ENCODE measurements at places on chromosomes 7 and 10. TPM values are rescaled to one million over a fixed set of nuclear protein-coding genes. Genes with fewer than 3 reads are reported as not detected.

Gene SH2D4B
- polyA plus RNA-seq, result 0.15 TPM

Gene AKR1D1
- 0.09 TPM for polyA plus RNA-seq

GRCh38 chr7:107430057-107430456 is 39.8 kb upstream of the GPR22 start:
- no peak for DNase-seq

Gene SEC61G
- 185 TPM for polyA plus RNA-seq

DNA sequence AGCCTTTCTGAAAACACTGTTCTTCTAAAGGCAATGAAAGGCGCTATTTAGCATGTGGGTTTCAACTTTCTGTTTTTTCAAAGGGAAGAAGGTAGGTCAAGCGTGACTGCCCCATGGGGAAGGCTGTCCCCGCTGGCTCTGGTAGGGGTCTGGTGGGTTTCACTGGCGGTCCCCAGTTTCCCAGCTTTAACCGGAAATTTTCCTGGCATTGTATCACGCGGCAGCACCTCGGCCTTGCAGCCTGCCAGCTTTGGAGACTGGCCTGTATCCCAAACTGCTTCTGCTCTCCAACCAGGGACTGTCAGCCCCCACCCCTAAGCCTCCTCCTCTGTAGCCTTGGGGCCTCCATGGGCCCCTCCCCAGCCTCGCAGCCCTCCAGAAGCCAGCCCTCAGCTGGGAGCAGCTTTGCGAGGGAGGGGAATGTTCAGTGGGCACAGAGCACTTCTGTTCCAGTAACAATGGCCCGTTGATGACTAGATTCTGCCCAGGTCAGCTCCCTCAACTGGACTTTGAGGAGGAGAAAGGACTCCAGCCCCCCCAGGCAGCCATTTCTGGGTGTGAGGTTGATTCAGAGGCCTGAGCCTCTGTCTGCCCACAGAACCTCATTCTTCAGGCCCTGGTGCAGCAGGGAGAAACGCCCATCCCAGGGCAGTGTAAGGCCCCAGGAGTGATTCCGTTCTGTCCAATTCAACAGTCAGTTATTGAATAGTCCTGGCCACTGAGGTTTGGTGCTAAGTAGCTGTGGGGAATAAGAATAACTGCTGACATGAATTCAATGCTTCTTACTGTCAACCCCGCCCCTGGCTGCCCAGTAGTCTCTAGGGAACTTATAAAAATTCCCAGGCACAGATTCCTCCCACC is 17.1 kb downstream of the CHST3 start:
- DNase-seq, result no peak

GRCh38 chr10:73812657-73813056 is 1.3 kb upstream of the NDST2 start:
- DNase-seq, result no peak

Gene ZNF503
- 69.5 TPM for polyA plus RNA-seq

DNA sequence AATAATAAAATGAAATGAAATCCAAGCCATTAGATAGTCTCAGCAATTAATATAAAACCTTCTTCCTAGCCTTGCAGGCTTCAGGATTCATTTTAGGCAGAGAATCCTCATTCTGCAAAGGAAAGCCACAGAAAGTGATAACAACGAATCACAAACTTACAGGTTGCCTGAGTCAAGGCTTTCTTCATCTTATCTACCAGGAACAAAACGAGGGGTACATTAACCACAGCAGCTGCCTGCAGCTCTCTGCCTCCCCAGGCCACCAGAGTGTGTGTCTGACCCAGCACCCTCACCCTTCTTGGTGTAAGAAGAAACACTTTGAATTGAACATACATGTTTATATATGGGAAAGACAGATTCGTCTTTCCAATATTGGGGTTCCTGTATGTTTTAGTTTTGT is 12.5 kb upstream of the TNS3 start:
- no peak for DNase-seq

GRCh38 chr7:98826387-98826786 is 43.4 kb downstream of the TMEM130 start:
- no peak for DNase-seq

GRCh38 chr7:38686888-38687287 is 55.7 kb upstream of the AMPH start:
- no peak for DNase-seq

DNA sequence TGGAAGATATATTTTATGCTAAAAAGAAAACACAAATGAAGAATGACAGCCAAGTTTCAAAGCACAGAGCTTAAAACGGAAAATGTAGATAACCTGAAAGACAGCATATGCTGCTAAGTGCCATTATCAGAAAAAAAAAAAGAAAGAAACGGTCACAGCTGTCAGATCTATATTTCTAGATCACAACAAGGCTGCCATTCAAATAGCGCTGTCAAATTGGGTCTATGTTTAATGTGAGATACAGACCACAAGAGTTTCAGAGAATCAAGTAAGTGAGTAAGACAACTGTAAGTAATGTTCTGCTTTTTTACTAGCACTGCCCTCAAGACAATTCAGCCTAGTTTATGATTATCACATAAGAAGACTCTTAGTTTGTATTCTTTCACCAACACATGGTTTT is 66.1 kb upstream of the RNF148 start:
- no peak for DNase-seq

GRCh38 chr7:34162677-34163076 is 257.3 kb downstream of the BMPER start:
- no peak for DNase-seq

DNA sequence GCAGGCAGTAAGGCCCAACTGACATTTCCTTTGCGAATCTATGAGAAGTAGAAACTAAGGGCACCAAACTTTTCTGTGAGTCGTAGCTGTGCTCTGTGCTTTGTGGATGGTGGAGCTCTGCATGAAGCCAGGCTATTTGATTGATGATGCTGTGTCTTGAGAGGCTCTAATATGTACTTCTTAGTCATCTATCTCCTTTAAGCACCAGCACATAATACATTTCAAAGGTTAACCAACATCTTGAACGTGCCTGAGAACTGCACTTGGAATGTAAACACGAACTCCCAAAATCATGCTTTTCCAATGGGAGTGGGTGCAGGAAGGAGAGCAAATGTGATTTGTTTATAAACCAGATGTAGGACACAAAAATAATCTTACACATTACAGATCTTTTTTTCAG is 411.6 kb downstream of the PARD3 start:
- no peak for DNase-seq

DNA sequence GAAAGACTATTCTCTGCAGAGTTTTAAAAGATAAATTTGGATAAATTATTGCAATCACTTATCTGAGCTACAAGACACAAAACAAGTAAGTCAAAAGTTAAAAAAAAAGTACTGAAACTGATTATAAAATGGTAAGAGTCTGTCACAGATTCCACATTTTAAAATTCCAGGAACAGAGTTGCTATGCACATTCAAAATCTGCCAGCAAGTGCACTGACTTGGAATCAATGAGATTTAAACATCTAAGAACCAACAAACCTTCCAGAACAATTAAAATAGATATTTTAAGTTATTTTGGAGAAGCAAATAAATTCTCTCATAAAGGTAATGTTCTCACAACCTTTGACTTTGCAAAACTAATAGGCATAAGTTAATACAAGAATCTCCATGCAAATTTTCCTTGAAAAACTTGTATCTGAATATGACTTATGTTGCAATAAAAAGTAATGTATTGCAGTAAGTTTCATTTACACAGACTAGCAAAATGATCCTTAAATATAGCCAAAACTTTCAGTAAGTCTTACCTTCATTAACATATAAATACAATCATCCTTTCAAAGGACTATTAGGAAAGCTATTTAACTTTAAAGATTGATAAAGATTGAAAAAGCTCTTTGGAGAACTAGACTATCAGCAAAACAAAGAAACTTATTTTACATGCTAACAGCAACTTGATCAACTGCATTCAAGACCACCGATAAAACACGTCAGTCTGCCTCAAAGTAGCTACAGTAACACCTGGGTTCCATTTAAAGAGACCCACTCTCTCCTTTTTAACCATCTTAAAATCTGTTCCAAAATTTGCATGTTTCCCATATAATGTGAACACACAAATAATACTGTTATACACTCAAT is 4.4 kb downstream of the ETV1 start:
- no peak for DNase-seq

DNA sequence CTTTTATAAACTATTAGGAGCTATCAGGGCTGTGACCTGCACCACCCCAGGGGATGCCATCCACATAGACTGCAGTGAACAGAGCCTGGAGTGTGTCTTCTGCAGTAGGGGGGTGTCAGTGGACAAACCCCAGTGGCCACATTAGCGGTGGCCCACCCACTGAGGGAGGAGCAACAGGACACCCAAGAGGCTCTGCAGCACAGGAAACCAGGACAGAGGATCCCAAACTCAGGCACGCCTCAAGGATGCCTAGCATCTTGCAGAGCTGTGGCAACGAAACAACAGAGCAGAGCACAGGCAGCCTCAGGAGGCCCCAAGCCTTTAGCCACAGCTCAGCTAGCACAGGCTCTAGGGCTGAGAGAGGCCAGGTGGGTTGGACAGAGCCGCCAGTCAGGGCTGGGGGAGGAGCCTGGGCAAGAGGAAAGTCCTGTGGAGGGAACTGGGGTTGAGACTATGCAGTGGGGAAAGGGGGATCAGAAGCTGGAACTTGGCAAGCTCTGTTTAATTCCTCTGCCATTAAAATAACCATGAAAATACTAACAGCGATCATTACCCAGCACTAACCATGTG is 53.8 kb downstream of the GRID1 start:
- DNase-seq, result no peak

Gene ZSCAN21
- 21.3 TPM for polyA plus RNA-seq

GRCh38 chr10:85888004-85888403 is 478.6 kb downstream of the GRID1 start:
- no peak for DNase-seq

- DNase-seq, result no peak
Measured at GRCh38 chr10:35926846-35927245, 284.8 kb upstream of the FZD8 start.

DNA sequence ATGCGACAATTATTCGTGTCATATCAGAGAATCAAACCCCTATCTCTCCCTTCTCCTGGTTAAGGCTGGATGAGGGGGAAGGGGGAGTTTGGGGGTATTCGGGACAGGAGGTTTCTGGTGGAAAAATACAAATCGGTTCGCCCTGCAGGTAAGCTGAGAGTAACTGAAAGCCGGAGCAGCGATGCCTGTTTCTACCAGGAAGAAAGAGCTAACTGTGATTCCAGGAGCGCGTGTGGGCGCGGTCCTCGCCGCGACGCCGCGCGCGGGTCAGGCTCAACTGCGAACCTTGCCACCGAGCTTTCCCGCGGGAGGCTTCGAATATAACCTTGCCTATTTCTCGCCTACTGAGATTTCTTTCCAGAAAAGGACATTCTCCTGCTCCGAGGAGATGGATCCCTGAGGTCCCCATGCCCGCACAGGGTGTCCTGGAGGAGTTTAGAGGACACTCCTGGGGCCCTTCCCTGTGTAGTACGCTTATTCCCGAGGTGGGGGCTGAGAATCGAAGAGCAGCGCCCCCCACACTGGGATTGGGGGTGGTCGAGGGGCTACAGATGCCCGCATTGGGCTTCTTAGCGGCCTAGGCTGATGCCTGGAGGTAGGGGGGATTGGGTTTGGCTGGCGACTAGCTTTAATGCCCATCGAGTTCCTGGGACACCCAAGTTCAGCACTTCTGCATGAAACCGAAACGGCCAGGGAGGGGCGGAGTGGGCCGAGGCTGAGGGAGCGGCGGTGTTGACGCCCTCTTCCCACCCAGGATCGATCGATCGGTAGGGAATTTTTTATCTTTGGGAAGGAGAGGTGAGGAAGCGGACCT is 13.0 kb upstream of the DLX6 start:
- no peak for DNase-seq

DNA sequence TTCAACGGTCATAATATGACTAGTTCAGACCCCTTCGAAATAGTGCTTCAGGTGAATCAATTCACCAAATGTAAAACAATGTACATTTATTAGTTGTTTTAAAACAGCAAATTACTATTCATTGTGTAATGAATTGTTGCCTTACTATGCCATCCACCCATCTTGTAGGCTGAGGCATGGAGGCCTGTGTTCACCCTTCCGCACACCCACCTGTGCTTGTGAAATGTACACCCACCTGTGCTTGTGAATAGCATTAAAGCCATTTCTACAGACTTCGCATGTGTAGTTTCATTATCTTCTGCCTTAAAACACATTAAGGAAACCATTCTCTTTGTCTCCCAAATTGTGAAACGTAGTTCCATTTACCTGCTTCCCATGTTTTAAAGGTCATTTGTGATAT is 16.8 kb downstream of the CLRN3 start:
- DNase-seq, result no peak

GRCh38 chr10:1549591-1550290 is 187.6 kb downstream of the ADARB2 start:
- DNase-seq, result no peak

Gene ZNF438
- polyA plus RNA-seq, result 9.1 TPM

Gene MYOF
- 40.2 TPM for polyA plus RNA-seq

DNA sequence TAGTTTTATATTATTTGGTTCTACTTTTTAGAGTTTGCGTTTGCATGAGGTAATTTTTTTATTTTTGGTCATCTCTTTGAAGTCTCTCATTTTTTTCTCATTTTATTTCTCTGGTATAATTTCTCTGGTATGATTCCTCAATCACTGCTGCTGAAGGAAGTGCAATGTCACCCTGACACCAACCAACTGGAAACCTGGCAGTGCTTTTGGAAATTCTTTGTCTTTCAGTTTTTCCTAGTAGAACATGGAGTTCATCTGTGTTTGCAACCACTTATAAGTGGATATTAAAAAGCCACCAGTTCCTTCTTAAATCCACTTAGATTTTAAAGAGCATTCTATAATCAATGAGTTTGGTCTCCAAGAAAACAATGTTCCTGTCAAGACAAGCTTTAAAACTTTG is 291.8 kb downstream of the PRKG1 start:
- DNase-seq, result no peak

Gene EMX2
- 142 TPM for polyA plus RNA-seq

DNA sequence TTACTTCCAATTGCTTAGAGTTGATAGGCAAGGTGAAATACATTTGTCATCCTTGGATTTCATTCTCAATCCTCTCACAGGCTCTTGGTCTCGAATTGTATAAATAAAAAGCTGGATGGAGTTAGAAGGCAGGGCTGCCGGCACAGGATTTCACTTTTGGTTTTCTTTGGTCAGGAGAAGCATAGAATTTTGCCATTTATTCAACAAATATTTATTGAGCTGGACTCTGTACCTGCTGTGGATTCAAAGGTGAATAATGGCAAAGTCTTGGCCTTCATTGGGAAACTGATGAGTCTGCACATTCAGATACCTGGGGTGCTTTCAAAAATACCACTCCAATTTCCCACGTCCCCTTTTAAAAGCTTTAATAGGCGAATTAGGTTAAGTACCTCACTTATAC is 49.7 kb downstream of the PDK4 start:
- no peak for DNase-seq

DNA sequence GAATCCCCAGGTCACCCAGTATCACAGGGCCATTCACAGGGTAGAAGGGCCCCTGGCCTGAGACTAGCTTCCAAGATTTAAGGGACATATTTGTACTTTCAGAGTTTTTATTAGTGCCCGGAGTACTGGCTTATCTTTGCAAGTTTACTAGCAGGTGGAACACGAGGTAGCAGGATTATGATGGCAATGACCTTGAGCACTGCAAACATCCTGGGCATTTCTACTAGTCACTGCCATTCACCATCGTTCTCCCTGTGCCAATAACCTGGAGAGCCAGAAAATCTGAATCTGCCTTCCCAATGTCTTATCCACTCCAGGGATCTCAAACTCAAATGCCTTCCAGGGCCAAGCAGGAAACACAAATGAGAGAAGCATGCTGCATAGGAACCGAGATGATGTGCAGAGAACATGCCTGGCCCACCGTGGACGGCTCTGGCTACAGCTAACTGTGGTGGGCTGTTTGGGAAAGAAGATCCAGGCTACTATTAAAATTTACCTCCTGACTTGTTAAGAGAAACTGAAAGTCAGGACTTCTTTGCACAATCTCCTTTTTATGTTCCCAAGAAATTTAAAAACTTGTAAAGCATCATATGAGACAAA is 16.7 kb downstream of the FAM53B start:
- no peak for DNase-seq

All from right renal pelvis (tissue), 4 donors.